ENCODE measurements at places on chromosomes 7 and 10. TPM values are rescaled to one million over a fixed set of nuclear protein-coding genes. Genes with fewer than 3 reads are reported as not detected.

TAS2R41 gene
- total RNA-seq = not detected

IGF2BP3 gene
- 0.29 TPM for total RNA-seq

PDK4 gene
- not detected for total RNA-seq

CCDC186 gene
- 13.7 TPM for total RNA-seq

- H3K27ac ChIP-seq = no peak overlapping the region
- no peak overlapping the region for H3K4me3 ChIP-seq
- H3K27me3 ChIP-seq = no peaks in the 10 kb centered on the region
- no peak for DNase-seq
Measured at GRCh38 chr10:129039406-129040370, 427.4 kb upstream of the MGMT start.

- H3K27ac ChIP-seq = no peak overlapping the region
- H3K4me1 ChIP-seq = no peaks in the 10 kb centered on the region
- DNase-seq = no peak
- H3K4me3 ChIP-seq = no peak overlapping the region
- peaks cover 17% of the 10 kb centered on the region for H3K27me3 ChIP-seq
- H3K36me3 ChIP-seq = no peaks in the 10 kb centered on the region
Measured at GRCh38 chr10:77673101-77673500, 35.5 kb upstream of the KCNMA1 start.

DNA sequence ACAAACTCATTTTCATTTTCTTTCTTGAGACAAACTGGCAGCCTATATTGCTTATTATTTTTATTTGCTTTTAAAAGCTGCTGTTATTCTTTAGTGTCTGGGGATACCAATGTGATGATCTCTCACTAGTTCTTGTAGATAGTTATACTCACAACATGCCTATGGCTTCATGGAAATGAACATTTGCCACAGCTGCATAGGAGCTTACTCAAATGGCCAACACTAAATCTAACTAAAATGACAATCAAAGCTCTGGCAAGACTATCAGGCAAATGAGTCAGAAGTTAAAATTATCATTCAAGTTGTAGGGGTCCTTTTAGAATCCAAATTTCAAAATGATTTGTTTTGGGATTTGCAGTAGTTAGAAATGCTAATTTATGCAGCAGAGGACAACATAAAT is 225.9 kb downstream of the ANK3 start:
- no peaks in the 10 kb centered on the region for H3K4me1 ChIP-seq
- DNase-seq = no peak
- H3K27ac ChIP-seq = no peak overlapping the region
- H3K27me3 ChIP-seq = no peaks in the 10 kb centered on the region
- peaks cover 5% of the 10 kb centered on the region for H3K36me3 ChIP-seq
- H3K4me3 ChIP-seq = no peak overlapping the region

DNA sequence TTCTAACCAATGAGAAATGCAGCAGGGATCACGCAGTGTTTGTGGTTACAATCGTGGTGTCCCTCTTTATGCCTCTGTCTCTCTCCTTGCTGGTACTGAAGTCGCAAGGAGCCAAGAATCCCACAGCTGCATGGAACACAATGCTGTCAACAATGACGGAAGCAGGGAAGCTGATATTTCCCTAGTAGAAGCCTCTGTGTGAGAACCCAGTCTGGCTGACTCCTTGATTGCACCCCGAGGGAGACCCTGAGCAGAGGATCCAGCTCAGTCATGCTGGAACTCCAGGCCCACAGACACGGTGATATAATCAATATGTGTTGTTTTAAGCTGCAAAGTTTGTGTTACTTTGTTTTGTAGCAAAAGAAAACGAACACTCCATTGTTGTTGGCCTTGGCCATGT is 677.9 kb downstream of the PARD3 start:
- H3K4me1 ChIP-seq = peaks cover 1% of the 10 kb centered on the region
- no peak overlapping the region for H3K27ac ChIP-seq
- H3K4me3 ChIP-seq = no peak overlapping the region
- H3K27me3 ChIP-seq = peaks cover 19% of the 10 kb centered on the region
- no peaks in the 10 kb centered on the region for H3K36me3 ChIP-seq

- H3K27ac ChIP-seq = no peak overlapping the region
- no peak for DNase-seq
- no peaks in the 10 kb centered on the region for H3K4me1 ChIP-seq
- H3K27me3 ChIP-seq = no peaks in the 10 kb centered on the region
- H3K4me3 ChIP-seq = no peak overlapping the region
Measured at GRCh38 chr10:127408733-127409132, 140.4 kb upstream of the NPS start.

DNA sequence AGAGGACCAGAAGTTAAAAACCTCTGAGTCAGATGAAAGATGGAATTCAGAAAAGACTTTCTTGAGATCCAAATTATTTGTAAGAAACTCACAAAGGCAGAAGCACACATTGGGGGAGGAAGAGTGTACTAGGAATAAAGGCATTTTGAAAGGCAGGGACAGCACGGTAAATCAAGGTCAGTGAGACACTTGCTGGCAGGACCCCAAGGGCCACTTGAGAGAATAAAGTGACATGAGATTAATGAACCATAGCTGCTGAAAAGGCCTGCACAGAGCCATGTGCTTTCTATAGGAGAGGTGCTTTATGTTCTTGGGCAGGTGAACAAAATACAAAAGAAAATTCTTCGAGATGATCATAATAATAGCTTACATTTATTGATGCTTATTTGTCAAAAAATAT is 929.9 kb upstream of the MBL2 start:
- no peak overlapping the region for H3K4me3 ChIP-seq
- DNase-seq = no peak
- no peaks in the 10 kb centered on the region for H3K4me1 ChIP-seq
- H3K27me3 ChIP-seq = no peaks in the 10 kb centered on the region

DNA sequence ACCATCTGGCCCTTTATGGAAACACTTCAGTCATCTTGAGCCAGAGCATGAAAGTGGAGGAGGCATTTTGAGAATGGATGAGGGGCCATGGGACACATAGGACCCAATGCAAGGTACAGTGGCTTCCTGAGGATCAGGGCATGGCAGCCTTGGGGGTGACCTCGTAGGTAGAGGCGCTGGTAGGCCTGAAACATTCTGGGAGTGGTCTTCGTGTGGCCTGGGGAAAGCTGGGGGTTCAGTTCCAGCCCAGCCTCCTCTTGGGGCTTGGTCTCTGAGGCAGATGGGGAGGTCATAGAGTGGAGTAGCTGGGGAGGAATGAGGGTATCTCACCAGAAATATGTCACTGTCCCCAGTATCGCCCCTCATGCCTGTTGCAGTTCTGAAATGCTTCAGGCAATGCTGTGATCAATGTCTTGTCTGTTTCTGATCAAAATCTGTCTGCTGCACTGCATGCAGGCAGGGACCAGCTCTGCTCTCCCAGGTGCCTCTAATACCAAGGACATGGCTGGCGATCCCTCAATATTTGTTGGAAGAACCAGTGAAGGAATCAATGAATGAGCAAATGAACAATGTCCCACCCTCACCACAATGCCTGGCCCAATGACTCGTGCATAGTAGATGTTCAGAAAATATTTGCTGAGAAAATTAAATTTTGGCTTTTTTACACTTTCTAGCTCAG is 90.9 kb downstream of the CHST15 start:
- H3K4me3 ChIP-seq = no peak overlapping the region
- DNase-seq = no peak
- no peak overlapping the region for H3K27ac ChIP-seq
- no peaks in the 10 kb centered on the region for H3K4me1 ChIP-seq
- H3K36me3 ChIP-seq = no peaks in the 10 kb centered on the region
- H3K27me3 ChIP-seq = peaks cover 2% of the 10 kb centered on the region

DNA sequence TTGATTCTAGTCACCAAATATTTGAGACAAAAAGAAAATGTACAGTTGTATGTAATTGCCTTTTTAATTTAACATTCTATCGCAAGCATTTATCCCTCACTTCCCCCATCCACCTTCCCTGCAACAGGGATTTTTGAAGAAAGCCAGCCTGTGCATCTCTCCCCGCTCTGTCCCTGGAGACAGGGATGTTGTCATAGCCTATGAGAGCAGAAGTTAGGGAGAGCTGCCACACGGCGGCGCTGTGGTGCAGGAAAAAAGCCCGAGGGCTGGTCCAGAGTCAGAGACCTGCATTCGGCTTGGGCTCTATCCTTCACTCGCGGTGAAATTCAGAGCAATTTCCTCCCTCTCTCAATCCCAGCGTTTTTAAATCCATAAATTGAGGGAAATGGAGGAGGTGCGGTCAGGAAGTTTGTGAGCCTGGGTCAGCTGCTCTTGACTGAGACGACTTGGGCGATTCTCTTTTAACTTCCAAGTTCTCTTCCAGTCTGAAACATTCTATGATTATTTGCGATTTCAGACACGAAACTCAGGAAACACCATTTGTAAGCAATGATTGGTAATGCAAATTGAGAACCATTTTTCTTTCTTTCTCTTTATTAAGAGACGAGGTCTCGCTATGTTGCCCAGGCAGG is 17.5 kb downstream of the HKDC1 start:
- DNase-seq = peak; percentile 95
- H3K4me3 ChIP-seq = no peak overlapping the region
- H3K27ac ChIP-seq = no peak overlapping the region
- no peaks in the 10 kb centered on the region for H3K36me3 ChIP-seq
- no peaks in the 10 kb centered on the region for H3K27me3 ChIP-seq
- peaks cover 24% of the 10 kb centered on the region for H3K4me1 ChIP-seq

GRCh38 chr7:22205631-22206030 is 151.3 kb downstream of the RAPGEF5 start:
- H3K4me3 ChIP-seq = no peak overlapping the region
- H3K27ac ChIP-seq = no peak overlapping the region
- H3K27me3 ChIP-seq = no peaks in the 10 kb centered on the region
- no peaks in the 10 kb centered on the region for H3K36me3 ChIP-seq
- no peak for DNase-seq
- H3K4me1 ChIP-seq = peaks cover 2% of the 10 kb centered on the region

DNA sequence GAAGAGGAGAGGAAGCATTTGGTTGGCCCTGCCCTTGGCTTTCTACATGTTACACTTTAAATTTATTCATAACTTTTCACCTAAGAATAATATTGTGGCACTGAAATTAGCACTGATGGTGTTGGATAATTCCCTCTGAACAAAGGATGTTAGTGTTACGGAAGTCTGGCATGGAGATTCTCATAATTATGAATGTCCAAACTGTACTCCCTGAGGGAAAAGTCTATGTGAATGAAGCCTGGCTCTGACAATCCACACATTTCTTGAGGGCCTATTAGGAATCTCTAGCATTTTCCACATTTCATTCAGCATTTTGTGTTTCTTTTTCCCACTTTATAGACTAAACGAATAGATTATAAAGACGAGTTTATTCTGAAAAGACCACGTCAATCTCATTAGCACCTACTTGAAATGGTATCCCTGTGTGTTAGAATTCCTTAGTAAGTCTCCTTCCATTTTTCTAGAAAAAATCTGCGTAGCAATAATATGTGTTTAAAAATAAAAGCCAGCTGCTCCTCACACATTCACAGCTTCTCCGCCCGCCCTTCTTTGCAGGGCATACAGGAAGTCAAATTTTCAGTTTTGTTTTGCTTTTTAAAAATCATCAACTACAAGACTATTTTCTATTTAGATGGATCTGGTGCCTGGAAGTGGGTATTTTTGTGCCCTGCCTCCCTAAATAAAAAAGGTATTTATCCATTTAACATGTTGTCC is 131.8 kb upstream of the PALS2 start:
- no peak overlapping the region for H3K4me3 ChIP-seq
- H3K36me3 ChIP-seq = no peaks in the 10 kb centered on the region
- no peaks in the 10 kb centered on the region for H3K27me3 ChIP-seq

DNA sequence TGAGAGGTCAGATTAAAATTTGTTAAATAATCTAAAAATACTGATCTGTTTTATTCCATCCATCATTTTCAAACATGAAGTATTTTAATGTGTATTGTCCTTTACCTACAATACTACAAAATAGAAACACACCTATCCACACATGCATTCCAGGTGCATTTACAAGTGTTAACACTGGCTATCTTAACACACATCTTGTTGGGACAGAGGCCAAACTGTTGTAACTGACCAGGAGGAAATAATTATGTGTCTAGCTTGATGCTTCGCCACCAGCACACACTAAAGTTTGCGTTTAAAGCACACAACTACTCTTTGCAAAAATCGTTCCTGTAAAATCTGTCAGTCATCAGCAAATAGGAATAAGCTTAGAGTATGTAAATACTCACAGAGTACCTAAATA is 2.8 kb downstream of the PANK1 start:
- no peak overlapping the region for H3K27ac ChIP-seq
- peaks cover 4% of the 10 kb centered on the region for H3K27me3 ChIP-seq
- peaks cover 8% of the 10 kb centered on the region for H3K4me1 ChIP-seq
- no peak for DNase-seq
- no peak overlapping the region for H3K4me3 ChIP-seq

DNA sequence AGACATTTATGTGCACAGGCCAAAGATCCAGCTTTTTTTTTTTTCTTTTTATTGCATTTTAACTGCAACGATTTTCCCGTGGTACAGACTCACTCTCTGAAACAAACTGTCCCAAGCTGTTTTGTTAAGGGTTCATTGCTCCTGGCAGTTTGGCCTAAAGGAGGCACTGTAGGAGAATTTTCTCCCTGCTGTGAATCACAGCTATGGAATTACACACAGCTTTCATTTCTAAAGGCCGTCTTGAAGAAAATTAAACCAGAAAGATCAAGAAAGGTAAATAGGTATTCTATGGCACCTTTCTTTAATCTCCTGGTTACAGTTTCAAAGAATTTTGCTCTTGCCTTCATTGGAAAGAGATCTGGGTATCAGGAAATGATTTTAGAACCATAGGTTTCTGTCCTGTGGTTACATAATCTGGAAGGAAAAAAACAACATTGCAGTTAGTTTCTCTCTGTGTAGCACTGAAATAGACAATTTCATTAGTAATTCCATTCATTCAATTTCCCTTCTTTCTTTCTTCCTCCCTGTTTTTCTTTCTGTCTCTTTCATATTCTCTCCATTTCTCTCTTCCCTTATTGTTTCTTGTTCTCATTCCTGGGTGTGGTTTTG is 51.2 kb downstream of the PDK4 start:
- DNase-seq = no peak
- H3K36me3 ChIP-seq = no peaks in the 10 kb centered on the region
- no peaks in the 10 kb centered on the region for H3K4me1 ChIP-seq
- H3K4me3 ChIP-seq = no peak overlapping the region
- peaks cover 5% of the 10 kb centered on the region for H3K27me3 ChIP-seq
- no peak overlapping the region for H3K27ac ChIP-seq

- no peaks in the 10 kb centered on the region for H3K36me3 ChIP-seq
- H3K4me1 ChIP-seq = no peaks in the 10 kb centered on the region
- no peak overlapping the region for H3K4me3 ChIP-seq
- no peak overlapping the region for H3K27ac ChIP-seq
- DNase-seq = no peak
Measured at GRCh38 chr10:34397324-34397723, 417.8 kb downstream of the PARD3 start.
